Activated T-helper 1 cell treated with anti-CD3 and anti-CD28 coated beads, Interleukin-2, amount 50 U/mL, for 16 hours (primary cell): ENCODE measurements at places on chromosomes 7 and 10.

DNA sequence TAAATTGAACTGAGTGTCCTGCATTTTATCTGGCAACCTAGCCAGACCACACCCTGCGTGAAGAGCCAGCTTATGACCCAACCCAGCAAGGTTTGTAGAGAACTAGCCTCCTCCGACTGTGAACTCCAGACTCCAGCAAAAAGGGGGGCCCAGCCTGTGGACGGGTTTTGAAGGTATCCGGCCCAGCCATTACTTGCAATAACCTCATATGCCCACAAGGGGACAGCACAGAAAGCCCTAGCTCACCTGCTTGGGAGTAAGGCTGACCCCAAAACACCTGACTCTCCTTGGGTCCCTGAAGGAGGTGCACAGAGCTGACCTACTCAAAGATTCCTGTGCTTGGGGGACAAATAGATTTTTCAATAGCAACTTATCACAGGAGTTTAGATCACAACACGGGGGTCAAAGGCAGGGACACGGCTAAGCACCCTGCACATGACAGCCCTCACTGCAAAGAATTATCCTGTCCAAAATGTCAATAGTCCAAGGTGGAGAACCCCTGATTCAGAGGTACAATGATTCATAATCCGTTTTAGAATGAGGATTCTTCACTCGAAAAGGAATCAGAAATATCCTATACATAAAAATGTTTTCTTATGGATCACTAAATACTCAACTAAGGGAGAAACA lies 4.6 kb downstream of the TRPV6 start:
- no peak for DNase-seq

DNA sequence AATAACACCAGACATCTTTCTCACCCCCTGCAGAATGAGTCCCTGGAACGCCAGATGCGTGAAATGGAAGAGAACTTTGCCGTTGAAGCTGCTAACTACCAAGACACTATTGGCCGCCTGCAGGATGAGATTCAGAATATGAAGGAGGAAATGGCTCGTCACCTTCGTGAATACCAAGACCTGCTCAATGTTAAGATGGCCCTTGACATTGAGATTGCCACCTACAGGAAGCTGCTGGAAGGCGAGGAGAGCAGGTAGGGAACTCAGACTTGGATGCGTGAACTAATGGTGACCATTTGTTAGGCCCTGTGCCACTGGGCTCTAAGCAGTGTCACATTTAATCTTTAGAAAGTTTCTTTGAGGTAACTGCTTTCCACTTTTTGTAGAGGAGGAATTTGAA lies 7.1 kb downstream of the VIM start:
- DNase-seq = no peak

DNA sequence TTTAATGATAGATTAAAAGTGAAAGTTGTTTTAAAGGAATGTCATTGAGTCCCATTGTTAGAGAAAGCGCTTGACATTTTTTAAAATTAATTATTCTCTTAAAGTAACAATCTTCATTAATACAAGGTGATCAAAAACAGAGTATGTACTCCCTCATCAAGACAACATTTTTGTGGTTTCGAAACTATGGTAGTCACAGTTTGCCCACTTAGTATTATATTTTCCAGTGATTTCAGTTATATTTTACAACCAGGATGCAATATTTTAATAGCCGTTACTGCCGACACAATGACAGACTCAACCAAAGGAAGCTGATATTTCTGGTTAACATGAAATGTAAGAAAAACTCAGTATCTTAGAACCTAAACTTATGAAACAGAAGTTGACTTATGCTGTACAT lies 31.3 kb downstream of the MKX start:
- DNase-seq = no peak

DNA sequence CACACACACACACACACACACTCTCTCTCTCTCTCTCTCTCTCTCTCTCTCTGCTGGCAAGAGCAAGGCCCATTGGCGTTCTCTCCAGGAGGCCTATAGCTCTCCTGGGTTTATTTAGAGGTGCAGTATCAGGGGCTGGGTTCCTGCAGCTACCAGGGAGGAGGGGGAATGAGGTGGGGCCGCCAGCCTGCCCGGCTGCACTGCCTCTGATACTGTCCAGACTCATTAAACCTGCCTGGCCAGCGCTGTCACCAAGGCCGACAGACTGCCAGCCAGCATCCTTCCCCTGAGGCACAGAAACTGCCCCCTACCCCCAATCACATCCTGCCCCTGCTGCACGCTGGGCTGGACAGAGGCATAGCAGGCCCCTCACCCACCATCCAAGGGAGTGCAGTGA lies 4.3 kb downstream of the PRRT4 start:
- DNase-seq = no peak

DNA sequence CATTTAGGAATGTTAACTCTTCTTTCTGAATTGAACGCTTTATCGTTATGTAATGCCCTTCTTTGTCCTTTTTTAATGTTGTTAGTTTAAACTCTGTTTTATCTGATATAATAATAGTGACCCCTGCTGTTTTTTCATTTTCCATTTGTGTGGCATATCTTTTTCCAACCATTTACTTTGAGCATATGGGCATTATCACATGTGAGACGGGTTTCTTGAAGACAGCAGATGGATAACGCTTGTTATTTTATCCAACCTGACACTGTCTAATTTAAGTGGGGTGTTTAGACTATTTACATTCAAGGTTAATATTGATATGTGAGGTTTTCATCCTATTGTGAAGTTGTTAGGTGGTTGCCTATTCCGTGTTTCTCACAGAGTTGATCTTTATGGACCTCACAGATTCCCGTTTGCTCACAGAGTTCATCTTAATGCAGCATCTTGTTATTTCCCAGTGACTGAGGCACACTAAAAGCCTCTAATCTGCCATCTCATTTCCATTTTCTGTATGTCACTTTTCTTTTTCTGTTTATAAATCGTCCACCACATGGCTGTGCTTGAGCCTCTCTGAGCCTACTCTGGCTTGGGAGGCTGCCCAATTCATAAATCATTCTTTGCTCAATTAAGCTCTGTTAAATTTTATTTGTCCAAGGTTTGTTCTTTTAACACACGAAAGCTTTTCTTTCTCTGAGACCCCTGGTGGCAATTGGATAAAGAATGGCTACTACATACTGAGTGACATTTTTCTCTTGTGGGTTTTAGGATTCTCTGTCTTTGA lies 286.2 kb downstream of the HTR7 start:
- no peak for DNase-seq

- DNase-seq = no peak
These were observed 559.4 kb upstream of the KCND2 start for GRCh38 chr7:119713606-119714005.

DNA sequence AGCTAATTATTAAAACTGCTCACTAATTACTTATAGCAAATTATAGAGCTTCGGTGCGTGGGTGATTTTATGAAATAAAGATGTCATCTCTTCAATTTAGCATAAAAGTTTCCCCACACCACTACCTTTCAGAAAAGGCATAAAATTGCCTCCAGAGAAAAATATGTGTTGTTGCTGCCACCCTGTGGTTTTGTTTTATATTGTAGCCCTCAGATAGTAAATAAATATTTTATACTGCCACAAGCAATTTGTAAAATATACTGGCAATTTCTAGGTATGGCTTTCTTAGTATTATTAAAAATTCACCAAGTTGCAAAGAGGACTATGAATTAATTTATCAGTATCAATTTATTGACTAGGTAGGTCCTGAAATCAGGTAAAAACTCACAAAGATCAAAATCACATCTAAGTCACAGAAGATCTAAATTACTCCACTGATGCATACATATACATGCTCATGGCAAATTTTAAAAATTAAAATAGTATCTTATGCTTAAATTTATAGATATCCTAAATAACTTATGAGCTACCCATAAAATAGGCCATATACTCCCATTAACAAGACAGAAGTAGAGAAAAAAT lies 26.5 kb downstream of the ASNS start:
- DNase-seq = no peak

- DNase-seq = no peak
These were observed 477.7 kb upstream of the TPK1 start for GRCh38 chr7:145313551-145313950.

- DNase-seq = no peak
These were observed 181.0 kb downstream of the ELFN1 start for GRCh38 chr7:1850976-1851571.

DNA sequence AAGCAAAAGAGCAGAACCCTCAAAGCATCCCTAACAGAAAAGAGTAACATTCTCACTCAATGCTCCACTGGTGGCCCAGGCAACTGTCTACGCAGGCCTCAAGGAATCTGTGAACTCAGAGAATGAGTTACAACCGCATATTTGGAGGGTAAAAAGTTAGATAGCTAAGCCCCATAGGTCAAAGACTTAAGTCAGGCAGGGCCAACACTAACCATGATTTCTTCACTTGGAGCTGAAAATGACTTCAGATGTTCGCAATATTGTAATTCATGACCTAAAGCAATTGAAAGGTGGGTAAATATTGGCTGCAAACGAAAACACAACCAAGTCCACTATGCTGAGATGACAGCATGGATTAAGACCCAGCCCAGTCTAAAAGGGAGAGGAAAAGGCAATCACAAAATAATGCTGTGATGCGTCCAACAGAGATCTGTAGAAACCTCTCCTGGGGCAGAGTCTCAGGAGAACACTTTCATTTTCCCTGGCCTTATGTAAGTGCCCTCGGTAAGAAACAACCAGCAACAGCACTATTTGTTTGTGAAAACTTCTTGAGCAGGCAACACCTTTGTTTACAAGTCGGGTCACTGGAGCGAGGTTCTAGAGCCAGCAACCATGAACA lies 176.5 kb downstream of the TNS3 start:
- DNase-seq = no peak
